NCI-H1092 (cell line): ENCODE measurements at places on chromosomes 6 and 20.

GRCh38 chr6:26570027-26570809 is 26.5 kb upstream of the ABT1 start:
- no peak for DNase-seq

GRCh38 chr6:20173833-20174792 is 38.2 kb downstream of the MBOAT1 start:
- no peak for DNase-seq

GRCh38 chr6:155013457-155013876 is 18.4 kb downstream of the TIAM2 start:
- DNase-seq: no peak

GRCh38 chr6:27608916-27609883 is 136.3 kb upstream of the ZNF184 start:
- no peak for DNase-seq

GRCh38 chr20:25021336-25021735 is 28.8 kb upstream of the APMAP start:
- DNase-seq: no peak

GRCh38 chr6:42217157-42217518 is 523 bp downstream of the MRPS10 start:
- no peak for DNase-seq

GRCh38 chr6:111812060-111813038 is 60.9 kb downstream of the FYN start:
- DNase-seq: no peak
